ENCODE measurements at places on chromosomes 5 and 9.

DNA sequence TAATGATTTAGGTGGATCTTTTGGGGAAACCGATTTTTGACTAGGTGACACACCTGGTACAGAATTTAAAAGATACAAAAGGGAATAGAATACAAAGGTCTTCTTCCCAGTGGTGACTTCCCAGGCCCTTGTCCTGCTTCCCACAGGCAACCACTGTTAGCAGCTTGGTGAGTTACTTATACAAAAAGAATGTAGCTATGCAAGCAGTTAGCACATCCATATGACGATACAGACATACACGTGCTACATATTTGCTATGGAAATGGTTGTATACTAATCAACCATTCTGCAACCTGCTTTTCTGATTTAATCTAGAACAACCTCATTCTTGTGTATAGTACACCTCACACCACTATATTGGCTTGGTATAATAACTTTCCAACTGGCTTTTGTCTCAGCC, 51.0 kb downstream of the OTULIN start:
- DNase-seq: no peak

- no peak for DNase-seq
Measured at GRCh38 chr5:66915531-66915930, 281.1 kb downstream of the CD180 start.

DNA sequence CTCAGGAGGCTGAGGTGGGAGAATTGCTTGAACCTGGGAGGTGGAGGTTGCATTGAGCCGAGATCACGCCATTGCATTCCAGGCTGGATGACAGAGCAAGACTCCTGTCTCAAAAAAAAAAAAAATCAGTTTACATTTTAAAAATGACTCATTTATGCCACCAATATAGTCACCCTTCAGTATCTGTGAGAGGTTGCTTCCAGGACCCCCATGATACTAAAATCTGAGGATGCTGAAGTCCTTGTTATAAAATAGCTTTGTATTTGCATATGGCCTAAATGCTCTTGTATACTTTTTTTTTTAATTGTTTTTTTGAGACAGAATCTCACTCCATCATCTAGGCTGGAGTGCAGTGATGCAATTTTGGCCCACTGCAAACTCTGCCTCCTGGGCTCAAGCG, 5.8 kb downstream of the OCLN start:
- no peak for DNase-seq

GRCh38 chr9:20357037-20357432, 265.3 kb downstream of the MLLT3 start:
- no peak for DNase-seq

DNA sequence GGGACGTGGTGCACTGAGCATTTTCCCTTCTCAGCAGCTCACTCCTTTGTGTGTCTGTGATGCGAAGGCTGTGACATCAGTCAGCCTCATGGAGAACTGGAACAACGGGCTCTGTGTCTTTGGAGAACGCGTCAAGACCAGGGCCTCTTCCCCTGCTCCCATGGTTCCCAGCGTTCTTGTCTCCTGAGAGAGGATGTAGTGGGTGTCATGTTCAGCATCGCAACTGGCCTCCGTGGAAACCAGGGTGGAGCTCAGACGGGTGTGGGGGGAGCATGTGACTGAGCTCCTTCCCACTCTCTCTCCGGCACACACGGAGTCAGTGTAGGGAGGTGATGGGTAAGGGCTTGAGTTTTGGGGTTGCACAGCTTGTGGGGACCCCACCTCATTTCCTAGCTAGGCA, 59.7 kb downstream of the TENT4A start:
- DNase-seq: peak; percentile 65
